ENCODE measurements at places on chromosomes 7 and 10. TPM values are rescaled to one million over a fixed set of nuclear protein-coding genes. Genes with fewer than 3 reads are reported as not detected.

DNA sequence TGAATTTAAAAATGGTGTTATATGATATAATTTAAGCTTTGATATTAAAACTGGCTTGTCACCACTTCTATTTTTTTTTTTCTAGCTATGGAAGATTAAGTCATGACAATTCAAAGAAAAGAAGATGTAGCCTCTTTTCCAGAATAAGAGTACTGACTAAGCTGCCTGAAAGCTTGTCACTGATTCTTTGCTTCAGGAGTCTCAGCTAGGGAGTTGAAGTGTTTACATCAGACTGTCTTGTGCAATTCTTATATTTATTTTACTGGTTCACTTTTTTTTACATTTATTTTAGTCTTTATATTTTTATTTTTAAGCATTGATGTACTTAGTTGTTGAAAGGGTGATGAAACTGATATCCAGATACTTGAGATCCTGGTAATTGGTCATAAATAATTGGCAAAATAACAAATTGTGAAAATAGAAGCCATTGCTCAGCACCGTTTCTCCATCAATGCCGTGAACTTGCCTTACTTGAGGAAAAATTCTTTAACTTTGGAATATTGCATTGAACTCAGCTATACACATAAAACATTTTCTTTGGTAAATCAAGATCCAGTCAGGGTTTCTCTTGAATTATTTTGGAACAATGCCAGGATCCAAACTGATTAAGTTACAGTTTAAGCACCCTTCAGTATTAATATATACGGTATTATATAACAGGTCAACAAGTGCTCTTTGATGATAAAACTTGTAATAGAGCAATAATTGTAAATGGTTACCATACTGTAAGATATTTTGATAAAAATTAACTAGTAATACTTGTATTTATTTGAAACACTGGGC lies 156.4 kb downstream of the PHTF2 start:
- no peak for DNase-seq

GRCh38 chr10:49178489-49179471 lies 9.4 kb downstream of the TMEM273 start:
- no peak for DNase-seq

DNA sequence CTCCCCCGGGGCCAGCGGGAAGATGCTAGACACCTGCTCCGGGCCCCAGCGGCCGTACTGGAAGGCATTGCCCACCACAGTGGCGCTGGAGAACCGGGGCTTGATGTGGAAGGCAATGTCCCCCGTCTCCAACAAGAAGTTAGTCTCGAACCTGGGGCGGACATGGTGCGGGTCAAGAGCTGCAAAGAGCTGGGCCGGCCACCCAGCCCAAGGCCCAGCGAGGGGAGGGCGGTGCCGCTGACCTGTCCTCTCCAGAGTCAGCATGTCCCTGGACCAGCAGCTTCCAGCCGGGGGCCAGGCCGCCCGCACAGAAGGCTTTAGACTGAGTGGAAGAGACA lies 551 bp downstream of the GRIFIN start:
- DNase-seq: no peak

The FAM221A gene
- total RNA-seq: 16.6 TPM

- peak; percentile 89 for DNase-seq
These were observed 341.9 kb downstream of the LRMDA start for GRCh38 chr10:75773231-75773780.

DNA sequence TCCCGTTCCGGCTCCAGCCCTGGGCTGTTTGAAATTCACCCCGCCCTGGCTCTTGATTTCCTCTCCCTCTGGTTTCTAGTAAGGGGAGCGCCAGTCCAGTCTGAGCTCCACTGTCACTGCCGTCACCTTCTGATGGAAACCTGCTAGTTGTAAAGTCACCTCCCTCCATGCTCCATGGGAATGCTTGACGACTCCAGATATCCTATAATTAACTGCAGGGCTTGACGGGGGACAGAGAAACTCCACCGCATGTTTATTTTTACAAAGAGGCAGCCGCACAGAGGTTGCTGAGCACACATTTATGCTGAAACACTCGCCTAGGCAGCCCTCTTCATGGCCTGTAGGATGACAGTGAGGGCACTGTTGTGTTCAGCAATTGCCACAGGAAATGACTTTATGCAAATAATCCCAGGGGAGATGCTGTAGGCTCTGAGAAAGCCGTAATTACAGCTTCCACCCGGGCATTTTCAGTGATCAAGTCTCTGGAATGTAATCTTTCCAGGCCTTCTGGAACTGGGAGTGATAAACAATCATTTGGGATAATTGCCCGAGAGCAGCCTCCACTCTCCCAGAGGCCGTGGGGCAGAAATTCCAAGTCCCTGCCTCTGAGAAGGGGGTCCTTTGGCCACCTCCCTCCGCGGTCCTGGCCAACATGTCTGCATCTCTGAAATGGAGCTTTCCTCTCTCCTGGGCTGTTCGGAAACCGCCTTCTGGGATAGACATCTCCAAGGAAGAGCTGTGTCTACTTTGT lies 300.5 kb downstream of the KLF6 start:
- DNase-seq: no peak

The OR6V1 gene
- total RNA-seq: not detected

The IFIT1 gene
- 22.9 TPM for total RNA-seq

- peak; percentile 59 for DNase-seq
These were observed 144.5 kb downstream of the PPP1R3A start for GRCh38 chr7:113774182-113774807.

DNA sequence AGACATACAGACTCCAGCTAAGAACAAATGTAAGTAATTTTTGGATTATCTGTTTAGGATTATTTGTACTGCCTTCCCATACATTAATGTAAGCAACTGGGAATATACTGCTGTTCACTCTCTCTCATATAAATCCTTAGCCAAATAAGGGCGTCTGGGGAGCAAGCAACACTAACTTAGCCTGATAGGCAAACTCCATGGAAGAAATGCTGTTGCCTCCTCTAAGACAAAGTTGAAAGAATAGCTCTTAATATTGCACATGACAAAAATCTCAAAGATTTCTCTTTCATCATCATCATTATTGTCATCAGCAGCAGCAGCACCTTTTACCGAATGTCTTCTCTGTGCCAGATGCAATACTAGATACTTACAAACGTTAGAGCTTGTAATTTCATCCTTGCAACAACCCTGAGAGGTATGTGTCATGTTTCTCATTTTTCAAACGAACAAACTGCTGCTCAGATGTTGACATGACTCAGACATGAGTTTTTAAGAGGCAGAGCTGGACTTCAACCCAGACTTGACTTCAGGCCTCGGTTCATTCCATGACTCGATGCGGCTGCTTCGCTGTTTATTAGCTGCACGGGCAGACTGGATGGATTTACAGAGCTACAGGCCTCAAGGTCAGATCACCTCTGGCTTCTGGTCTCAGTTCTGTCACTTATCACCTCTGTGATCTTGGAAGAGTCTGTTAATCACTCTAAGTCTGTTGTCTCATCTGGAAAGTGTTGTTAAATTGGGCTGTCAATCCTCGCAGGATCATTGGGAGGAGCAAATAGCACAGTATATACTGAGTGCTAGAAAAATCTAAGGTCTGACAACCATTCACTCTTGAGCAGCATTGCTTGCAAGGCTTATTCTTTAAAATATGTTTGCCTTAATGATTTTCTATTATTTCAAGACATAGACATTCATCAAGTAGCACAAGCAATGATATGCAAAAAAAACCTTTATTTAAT lies 126.3 kb upstream of the CELF2 start:
- no peak for DNase-seq

- DNase-seq: peak; percentile 16
These were observed 499.9 kb downstream of the AUTS2 start for GRCh38 chr7:70098133-70098561.

The GRID1 gene
- total RNA-seq: 5.2 TPM

- DNase-seq: no peak
These were observed 1.6 kb upstream of the CYTH3 start for GRCh38 chr7:6273917-6274630.

DNA sequence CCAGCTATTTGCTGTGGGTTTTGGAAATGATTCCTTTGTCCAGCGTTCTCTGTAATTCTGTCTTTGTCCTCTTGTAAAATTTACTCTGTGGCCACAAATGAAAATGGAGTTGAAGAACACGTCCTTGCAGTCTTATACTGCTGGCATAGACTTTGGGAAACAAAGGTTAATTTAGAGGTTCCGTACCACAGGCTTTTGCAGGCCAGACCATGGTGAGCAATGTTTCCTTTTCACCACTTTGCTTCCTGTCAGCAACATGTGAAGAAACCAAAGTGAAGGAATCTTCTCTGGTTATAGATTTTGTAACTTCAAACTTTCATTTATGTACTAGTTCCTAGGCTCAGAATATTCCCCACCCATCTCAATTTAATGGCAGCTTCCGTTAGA lies 488.5 kb downstream of the MDFIC start:
- DNase-seq: no peak

The PNLIPRP1 gene
- not detected for total RNA-seq

GRCh38 chr10:68604441-68604840 lies 44.3 kb downstream of the TET1 start:
- no peak for DNase-seq

- no peak for DNase-seq
These were observed 153.2 kb upstream of the ADCY1 start for GRCh38 chr7:45420843-45421495.

DNA sequence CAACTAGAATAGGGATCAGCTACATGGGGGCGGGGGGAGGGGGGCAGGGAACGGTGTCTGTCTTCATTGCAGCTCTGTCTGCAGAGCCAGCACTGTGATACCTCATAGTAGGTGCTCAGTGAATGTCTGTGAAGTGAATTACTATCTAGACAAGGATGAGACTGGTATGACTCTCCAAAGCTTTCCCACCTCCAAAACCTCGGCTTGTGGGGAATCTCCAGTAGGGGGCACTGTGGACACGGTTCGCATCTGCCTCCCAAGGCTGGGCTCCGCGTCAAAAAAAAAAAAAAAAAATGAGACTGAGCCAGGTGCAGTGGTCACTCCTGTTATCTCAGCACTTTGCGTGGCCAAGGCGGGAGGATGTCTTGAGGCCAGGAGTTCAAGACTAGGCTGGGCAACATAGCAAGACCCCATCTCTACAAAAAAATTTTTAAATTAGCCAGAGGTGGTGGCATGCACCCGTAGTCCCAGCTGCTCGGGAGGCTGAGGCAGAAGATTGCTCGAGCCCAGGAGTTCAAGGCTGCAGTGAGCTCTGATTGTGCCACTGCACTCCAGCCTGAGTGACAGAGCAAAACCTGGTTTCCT lies 9.6 kb downstream of the TRIM56 start:
- peak; percentile 80 for DNase-seq

DNA sequence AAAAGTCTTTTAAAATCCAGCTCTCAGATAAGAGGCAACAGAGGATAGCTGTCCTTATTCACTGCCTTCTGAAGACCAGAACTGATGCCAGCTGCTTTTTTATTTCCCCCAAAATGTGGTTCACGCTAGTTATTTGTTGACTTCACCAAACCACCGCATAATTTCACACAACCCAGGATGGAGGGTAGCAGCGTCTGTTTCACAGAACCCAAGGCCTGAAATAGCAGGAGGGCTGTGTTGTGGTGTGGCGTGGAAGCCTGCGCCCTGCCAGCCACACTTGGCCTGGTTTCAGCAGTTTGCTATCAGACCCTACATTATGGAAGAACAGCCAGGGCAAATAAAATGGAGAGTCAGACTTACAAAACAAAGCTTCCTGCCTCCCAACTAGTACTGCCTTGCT lies 155.4 kb downstream of the DYNC1I1 start:
- DNase-seq: no peak

DNA sequence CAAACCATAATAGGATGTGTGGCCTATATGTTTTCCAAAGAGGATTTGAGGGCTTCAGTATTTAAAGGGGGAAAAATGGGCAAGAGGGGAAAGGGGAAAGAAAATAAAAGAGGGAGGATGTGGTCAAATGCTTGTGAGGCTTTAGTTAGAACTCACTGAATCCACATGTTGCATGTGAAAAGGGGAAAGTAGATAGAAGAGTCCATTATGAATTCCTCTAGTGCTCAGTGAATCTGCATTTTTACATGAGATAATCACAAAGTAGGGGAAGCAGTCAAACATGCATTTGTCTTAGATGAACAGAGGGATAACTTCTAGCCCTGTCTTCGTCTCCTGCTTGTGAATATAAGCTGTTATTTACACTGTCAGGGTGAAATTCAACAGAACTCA lies 24.6 kb upstream of the AKAP9 start:
- no peak for DNase-seq

The PDZD7 gene
- total RNA-seq: 2.2 TPM

The FOXP2 gene
- 0.12 TPM for total RNA-seq

The SHH gene
- 0.03 TPM for total RNA-seq

- DNase-seq: no peak
These were observed 18.6 kb downstream of the TAS2R41 start for GRCh38 chr7:143496263-143496662.

The UPK3B gene
- total RNA-seq: 10.6 TPM

- DNase-seq: no peak
These were observed 4.2 kb upstream of the EBF3 start for GRCh38 chr10:129968020-129968852.

- DNase-seq: no peak
These were observed 86.9 kb downstream of the SIRT1 start for GRCh38 chr10:67971311-67971710.

DNA sequence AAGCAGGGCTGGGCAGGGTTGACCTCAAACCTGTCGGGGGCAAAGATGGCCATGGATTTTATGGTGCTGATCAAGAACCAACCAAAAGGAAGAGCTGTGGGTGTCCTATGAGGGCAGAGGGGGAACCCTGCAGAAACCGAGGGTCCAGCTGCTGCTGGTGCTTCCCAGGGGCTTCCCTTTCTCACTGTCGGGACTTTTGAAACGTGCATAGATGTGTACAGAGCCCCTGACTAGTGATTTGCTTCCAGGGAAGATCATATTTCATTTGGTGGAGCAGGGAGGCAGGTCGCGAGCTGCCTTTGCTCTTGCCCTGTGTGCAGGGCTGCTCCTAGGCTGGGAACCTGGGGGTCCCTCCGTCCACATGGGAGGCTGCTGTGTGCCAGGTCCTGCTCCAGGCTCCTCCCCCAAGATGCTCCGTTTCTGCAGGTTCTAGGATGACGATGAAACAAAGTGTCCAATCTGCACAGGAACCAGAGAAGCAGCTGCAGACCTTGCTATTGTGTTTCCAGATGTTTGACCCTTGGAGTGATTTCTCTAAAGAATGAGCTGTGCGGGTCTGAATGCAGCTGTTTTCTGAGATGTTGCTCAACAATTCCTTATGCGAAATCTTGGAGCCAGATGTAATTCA lies 9.4 kb upstream of the INPP5A start:
- DNase-seq: no peak

DNA sequence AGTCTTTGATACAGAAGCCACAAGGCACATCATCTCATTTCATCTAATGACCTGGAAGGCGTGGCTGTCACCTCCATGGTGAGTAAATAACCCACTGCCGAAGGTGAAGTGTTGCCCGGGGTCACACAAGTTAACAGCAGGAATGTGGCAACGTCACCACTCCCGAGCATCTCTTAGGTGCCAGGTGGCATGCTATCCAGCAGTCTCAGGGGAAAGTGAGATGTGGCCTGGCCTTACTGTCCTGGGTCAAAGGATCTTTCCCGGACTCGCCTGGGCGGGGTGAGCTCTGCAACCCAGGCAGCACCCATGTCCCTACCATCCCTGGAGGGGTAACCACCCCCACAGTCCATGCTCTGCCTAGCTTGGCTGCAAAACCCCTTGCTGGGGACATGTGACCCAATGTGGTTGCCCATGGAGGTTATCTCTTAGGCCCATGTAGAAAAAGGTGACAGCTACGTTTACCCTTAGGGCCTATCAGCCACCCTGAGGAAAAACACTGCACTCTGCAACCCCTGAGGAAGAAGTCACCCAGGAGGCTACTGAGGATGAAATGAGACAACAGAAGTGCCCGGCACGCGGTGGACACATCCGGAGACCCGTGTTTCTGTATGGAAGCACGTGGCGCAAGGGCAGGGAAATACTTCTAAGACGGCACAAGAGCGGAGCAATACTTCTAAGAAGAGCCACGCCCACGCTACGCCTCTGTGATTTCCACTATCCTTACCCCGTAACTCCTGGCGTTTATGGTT lies 52.0 kb downstream of the BAIAP2L1 start:
- DNase-seq: no peak

The CPN1 gene
- total RNA-seq: not detected
